ENCODE measurements at places on chromosomes 7 and 10. TPM values are rescaled to one million over a fixed set of nuclear protein-coding genes. Genes with fewer than 3 reads are reported as not detected.

PRKG1 gene
- total RNA-seq: 19.0 TPM

LRIT1 gene
- total RNA-seq: not detected

SDK1 gene
- 0.43 TPM for total RNA-seq

HOXA9 gene
- 17.1 TPM for total RNA-seq

SEMA3C gene
- 101 TPM for total RNA-seq

DNA sequence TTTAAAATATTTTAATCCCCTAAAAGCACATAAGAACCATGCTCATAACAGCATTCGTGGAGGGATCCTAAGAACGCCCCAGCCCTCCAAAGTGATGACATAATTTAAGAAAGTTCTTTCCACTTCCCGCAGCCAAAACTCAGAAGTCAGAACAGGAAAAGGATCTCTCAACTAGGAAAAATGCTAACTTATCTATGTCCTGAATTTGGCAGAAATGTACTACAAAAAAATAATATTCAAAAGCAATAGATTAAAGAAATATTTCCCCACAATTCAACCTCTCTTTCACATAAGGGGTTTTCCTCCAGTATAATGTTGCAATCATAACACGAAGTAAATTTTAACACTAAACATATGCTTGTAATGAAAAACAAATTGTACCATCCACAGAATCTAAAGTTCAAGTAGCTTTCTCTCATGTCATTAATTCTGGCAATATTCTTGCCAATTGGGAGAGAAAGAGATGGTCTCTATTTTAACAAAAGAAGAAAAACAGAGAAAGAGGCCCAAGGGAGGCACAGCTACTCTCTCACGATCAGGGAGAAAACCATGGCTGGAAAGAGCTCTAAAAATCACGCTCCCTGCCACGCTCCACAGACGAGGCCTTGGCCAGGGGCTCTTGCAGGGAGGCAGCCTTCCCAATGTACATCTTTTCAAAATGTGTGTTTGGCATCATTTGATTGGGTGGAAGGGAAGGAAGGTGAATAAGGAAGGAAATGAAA lies 22.9 kb downstream of the ASB13 start:
- peak; percentile 51 for DNase-seq

GRCh38 chr10:62582804-62583208 lies 208.6 kb downstream of the ZNF365 start:
- peak; percentile 96 for DNase-seq

DNA sequence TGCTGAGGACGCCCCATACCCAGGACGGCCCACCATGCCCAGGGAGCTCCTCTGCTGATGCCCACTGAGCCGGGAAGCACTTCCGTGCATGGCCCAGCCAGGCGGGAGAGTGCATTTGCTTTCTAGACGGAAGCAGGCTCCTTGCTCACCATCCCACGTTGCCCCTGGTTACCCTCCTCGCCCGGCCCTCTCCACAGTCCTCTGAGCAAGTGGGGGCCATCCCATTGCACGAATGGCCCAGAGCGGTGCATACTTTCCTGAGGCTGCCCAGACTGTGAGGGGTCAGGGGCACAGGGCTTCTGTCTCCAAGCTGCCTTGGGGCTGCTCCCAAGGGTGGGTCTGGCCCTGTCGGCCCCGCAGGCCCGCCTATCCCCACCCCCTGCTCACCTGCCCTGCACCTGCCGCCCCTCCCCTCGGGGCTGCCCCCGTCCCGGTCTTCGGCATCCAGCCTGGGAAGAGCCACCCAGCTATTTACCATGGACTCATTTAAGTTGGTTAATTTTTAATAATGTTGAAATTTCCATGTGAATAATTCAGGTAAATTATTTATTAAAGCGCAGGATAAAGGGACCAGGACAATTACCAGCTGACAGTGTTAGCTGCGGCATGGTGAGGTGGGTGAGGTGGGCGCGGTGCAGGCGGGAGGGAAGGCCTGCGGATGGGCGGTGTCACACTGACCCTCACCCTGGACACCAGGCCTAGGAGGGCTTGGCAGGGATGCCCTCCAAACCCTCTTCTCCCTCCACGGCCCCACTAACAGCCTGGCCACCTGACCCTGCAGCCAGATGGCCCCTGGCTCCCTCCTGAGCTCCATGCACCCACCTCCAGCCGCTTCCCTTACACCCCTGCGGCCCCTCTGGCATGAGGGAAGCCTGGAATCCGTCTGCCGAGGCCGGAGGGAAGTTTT lies 104.4 kb downstream of the MICALL2 start:
- no peak for DNase-seq

DNA sequence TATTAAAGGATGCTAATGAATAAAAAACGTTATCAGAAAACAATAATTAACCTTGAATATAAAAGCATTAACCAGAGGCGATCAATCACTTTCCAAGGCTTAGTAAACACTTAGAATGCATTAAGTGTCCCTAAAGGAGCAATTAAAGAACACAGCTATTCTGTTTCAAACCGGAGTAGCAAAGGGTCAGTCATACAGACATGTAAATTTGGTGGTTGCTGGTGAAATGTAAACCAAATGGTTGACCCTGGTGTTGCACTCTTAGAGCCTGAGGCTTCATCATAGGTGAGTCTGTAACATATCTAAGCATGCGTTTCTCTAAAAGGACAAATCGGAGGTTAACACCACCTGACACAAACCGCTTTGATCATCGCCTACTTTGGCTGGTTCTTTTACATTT lies 1280.1 kb downstream of the TYW1 start:
- DNase-seq: no peak

GRCh38 chr10:122849090-122849489 lies 3.4 kb upstream of the CUZD1 start:
- no peak for DNase-seq

- DNase-seq: no peak
Observed at GRCh38 chr10:81306971-81307782, 567.8 kb upstream of the NRG3 start.

DNA sequence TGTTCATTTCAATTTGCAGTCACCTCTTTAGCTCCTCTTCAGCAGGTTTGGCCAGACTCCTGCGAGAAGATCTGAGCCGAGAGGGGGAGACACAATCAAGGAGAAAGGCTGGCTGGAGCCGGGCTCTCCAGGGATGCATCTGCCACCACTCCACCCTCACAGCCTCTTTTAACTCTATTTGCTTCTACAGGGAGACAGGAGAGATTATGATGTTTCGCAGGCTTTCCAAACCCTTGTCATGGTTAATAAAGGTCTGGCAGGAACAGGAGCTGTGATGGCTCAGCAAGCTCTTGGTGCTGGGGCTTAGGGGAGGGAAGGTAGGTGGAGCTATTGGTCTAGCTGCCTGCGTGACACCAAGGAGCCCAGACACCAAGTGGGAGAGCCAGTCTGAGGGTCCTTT lies 448.1 kb upstream of the PODXL start:
- DNase-seq: peak; percentile 5

DNA sequence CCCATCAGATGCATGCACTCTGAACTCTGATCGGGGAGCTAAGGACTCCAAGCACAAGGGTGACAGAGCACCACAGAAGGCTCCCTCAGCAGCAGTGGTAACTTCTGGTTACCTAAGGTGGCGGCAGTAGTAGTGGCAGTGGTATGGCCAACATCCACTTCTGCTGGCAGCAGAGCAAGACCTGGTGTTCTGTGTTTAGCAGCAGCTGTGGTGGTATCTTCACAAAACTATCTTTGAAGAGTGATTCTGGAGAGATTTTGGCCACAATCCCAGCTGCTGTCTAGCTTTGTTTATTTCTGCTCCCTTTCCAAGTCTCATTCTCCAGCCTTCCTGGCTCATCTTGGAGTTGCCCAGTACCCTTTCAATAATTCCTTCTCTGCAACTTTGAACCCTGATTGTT lies 102.4 kb upstream of the LRGUK start:
- DNase-seq: peak; percentile 38

DNA sequence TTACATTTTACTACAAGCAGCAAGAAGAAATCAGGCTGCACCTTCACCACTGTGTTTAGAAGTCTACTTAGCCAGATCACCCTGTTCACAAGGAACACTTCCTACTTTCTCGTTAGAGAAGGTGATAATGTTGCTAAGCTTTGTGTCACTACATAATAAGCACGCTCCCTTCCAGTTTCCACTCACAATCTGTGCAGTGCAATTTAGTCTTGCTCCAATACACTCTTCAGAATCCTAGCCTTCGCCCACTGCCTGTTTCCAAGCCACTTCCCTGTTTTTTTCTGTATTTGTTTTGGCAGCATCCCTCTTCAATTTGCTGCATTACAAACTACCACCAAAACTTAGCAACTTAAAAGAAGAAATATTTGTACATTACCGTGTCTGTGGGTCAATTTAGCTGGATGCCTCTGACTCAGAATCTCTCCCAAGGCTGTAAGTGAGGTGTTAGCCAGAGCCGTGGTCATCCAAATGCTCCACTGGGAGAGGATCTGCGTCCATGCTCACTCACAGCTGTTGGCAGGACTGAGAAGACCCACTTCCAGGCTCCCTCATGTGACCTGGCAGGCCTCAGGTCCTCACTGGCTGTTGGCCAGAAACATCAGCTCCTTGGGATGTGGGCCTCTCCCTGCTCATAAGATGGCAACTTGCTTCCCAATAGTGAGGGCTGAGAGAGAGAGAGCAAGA lies 110.4 kb downstream of the PON1 start:
- peak; percentile 17 for DNase-seq

DNA sequence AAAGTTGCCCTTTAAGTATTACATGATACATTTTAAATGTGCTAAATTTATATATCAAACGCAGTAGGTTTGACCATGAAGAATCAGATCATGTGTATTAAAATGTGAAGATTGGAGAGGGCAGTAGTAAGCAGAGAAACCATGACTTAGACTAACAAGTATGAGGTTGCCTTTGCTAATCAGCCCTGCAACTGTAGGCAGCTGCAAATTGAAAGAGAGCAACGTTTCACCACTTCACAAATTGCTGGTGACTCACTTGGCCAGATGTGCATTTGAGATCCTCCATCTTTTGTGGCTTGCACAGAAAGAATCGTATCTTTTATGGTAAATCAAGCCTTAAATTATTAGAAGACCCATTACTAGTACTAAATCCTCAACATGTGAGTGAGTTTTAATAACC lies 10.1 kb upstream of the SEMA3A start:
- peak; percentile 82 for DNase-seq

Measured in fibroblast of villous mesenchyme (primary cell).